ENCODE measurements at places on chromosomes 6 and 20.
A peak's percentile ranks its signal among the peaks of the same experiment; 100 is the strongest.

DNA sequence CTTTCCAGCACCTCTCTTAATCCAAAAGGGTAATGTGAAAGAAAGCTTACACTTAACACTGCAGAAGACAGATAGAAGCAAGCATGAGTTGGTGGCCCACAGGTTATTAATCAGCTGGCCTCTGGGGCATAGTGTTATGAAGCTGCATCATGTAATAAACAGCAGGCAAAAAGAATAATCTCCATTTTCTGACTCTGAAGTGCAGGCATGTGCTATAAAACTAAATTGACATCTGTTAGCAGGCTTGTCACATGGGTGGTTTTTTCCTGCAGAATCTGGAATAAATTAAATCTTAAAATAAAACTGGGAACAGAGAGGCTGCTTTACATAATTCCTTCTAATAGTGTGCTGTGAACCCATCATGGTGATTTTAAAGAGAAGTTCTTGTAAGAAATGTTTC is 73.3 kb downstream of the METTL24 start:
- DNase-seq, result peak; percentile 4

DNA sequence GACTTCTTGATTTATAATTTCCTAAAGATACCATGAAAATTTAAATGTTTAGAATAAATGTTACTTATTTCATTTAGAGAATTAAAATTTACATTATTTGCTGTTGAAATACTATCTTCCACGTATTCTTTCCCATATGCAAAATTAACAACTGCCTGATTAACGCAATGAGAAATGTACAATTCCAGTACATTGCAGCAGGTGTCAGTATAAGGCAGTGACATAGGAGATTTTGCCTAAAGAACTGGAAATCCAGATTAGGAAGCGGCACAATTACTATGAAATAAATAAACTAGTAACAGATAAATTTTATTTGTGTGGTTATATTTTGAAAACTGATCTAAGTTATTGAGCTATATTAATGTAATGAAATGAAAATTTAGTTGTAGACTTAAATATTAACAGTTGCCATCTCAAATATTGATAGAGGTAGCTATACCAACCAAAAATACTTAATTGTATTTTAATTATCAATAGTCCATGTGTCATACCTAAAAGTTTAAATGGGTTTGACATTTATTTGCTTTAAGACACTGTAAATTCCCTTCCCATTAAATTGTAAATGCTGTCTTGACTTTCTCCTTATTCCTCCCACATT is 300.2 kb downstream of the UTRN start:
- DNase-seq, result peak; percentile 60

DNA sequence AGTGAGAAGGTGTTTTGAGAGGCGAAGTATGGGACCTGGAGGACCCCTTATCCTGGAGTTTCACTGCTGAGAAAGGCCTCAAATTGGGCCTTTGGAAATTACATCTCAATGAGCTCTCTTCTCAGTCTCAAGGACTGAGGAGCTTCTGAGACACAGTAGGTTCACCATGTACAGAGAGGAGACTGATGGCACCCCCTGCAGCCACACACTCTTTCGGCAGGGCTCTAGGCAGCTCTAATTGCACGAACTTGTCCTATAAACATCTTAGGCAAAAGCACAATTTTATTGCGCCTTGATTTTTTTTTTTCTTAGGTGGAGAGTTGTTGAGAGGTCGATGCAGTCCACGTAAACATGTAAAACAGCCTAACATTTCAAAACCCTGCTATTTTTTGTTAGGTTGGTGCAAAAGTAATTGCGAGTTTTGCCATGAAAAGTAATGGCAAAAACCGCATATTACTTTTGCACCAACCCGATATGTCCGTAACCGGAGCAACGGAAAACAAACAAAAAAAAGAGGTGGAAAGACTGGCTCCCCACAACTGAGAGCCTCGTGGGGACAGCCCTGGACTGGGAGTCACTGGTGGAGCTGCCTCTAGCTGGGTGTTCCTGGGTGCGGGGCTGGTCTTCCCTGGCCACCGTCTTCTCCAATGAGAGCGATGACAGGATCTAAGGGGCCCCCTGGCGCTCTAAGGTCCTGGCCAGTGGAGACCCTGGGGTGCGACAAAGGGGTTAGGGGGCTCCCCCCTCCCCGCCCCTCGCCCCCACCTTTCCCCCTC is 84.0 kb upstream of the EYA2 start:
- DNase-seq, result no peak

- no peak for DNase-seq
These were observed 828.6 kb upstream of the CITED2 start for GRCh38 chr6:140202964-140203515.

- DNase-seq, result peak; percentile 77
These were observed 200.5 kb downstream of the ARID1B start for GRCh38 chr6:156977527-156978291.

DNA sequence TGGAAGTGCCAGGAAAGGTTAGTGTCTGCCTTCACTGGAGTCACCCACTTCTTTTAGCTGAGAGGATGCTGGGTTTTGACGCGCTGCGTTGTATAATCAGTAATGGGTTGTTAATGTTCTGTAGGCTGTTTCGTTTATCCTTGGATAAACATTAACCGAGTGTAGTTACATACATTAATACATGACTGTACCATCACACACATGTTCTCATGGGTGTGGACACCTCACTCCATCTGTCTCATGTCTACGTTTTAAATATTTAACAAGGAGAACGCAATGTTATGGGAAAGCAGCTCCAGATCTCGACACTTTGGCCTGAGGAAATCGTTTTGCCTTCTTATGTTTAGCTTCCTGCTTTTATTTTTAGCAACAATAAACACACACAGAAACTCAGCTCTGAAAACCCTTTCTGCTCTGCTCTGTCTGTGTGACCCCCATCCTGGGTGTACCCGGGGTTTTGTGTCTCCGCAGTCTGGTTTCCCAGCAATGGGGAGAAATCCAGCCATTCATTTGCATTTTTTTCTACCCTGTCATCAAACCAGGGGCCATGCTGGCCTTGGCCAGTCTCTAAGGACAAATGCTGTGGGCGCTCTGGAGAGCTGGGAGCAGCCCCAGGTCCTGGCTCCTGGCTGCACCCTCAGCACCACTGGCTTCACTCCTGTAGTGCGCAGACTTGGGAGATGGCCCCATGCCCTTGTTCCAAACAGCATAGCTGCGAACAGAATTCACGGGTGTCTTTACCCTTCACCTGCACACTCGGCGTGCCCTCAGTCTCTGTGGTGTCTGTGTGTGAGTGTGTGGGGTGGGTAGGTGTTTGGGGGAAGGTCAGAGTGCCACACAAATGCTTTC is 110.8 kb downstream of the ERMARD start:
- DNase-seq, result no peak

DNA sequence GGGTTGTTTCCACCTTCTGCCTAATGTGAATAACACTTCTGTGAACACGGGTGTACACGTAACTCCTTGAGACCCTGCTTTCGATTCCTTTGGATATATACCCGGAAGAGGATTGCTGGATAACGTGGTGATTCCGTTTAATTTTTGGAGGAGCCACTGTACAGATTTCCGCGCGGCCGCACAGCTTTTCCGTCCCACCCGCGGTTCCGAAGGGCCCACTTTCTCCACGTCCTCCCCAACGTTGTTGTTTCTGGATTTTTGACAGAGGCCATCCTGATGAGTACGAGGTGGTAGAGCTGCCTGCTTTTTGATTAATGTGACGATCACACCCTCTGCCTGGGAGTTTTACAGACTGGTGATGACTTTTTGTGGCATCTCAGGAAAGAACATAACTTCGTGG is 114.0 kb downstream of the MYLK4 start:
- no peak for DNase-seq

DNA sequence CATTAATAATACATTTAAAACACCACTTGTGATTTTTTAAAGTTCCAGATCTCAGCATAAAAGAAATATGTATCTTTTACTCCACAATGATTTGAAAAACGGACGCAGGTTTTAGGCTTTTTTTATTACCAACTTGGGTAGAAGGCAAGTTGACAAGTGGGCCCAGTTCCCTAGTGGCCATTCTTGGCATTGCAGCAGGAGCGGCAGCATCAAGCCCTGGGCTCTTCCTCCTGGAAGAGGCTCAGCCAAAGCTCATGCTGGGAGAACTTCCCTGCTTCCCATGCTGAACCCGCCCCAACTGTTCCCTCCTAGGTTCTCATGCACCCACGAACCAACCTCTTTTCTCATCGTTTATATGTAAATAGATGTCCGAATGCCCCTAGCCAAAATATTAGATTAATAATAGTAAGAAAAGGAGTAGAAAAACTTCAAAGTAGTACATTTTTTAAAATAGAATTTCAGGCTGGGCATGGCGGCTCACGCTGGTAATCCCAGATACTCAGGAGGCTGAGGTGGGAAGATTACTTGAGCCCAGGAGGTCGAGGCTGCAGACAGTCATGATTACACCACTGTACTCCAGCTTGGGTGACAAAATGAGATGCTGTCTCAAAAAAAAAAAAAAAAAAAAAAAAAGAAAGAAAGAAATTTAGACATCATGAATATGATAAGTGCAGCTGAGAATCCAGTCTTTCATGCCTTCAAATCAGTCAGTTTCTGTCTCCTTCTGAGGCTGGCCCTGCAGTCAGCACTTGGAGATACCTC is 18.2 kb upstream of the MYB start:
- peak; percentile 55 for DNase-seq

DNA sequence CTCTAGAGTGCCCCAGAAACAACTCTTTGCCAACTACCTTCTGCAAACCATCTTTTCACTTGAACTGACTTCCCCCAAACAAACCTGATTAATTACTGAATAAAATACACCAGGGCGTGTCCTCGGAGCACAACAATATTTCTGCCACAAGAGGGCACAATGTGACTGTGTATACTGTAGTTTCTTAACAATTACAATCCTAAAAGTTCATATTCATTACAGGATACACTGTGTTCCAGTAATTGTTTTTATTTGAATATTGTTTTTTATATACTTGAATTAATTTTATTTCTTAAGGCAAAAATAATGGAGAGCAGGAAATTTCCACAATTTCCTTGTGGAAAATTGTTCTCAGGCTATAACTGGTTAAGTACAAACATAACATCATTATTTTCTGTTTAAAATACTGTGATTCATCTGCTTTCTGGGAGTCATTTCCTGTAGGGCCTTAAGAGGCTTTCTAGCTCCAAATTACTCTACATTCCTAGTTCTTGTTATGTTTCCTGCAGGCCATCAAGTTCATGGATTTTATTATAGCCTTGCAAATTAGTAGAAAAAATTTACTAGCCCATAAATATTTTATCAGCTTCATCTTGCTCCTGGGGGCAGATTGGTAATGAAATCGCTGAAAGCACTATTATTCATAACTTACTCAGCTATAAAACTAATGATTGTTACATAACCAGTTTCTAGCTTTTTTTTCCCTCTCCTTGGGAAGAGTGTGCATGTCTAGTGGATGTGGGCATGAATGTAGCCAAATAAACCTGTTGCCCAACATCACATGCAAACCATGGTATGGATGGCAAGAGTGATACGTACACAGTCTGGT is 51.9 kb upstream of the SLC22A16 start:
- DNase-seq, result peak; percentile 89

DNA sequence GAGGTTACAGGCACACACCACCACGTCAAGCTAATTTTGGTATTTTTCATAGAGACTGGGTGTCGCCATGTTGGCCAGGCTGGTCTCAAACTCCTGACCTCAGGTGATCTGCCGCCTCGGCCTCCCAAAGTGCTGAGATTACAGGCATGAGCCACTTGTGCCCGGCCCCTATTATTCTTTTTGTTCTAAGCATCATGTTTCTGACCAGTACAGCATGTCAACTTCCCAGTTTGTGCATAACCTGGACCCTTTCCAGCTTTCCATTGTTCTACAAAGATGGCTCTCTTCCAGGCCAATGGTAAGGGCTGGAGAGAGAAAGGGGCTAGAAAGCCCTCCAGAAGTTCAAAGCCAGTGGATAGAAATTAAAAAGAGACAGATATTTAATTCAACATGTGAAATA is 91.3 kb upstream of the TNFAIP3 start:
- no peak for DNase-seq
